ENCODE measurements at places on chromosomes 2 and 18. TPM values are rescaled to one million over a fixed set of nuclear protein-coding genes. Genes with fewer than 3 reads are reported as not detected.

The PROKR1 gene
- not detected for total RNA-seq

GRCh38 chr2:152094014-152094413 is 4.8 kb downstream of the CACNB4 start:
- H3K27me3 ChIP-seq, result peaks cover 22% of the 10 kb centered on the region
- H3K4me3 ChIP-seq, result no peak overlapping the region
- no peak overlapping the region for H3K27ac ChIP-seq
- no peak for DNase-seq
- H3K36me3 ChIP-seq, result no peaks in the 10 kb centered on the region

- no peak for DNase-seq
- no peak overlapping the region for H3K27ac ChIP-seq
- peaks cover 7% of the 10 kb centered on the region for H3K36me3 ChIP-seq
- H3K4me3 ChIP-seq, result no peak overlapping the region
- H3K27me3 ChIP-seq, result no peaks in the 10 kb centered on the region
- H3K4me1 ChIP-seq, result no peaks in the 10 kb centered on the region
Measured at GRCh38 chr2:127153691-127154158, 46.8 kb upstream of the BIN1 start.

DNA sequence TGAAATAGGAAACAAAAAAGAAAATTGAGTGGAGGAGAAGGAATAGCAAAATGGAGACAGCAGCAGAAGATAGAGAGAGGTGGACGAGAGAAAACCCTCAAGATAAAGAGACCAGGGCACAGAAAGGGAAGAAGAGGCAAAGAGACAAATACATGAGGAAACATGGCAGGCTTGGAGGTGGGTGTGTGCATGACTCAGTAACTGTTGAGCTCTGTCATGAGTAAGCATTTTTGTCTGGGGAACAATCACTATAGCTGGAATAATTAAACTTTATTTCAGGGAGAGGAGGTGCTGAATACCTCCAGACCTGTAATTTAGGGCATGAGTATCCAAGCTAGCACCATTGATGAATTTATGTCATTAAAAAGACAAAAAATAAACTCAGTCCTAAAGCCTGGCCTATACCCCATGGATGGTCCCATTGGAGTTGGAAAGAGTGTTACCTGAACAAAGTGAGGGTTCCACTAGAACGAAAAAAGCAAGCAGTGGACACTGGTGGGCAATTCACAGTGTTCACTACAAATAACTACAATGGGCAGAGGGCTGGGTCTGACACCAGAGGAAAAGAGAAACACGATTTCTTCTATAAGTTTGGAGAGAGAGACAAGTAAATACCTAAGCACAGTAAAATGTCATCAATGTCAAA is 145.5 kb downstream of the ADCYAP1 start:
- H3K36me3 ChIP-seq, result no peaks in the 10 kb centered on the region
- H3K4me1 ChIP-seq, result no peaks in the 10 kb centered on the region
- H3K27me3 ChIP-seq, result no peaks in the 10 kb centered on the region
- H3K27ac ChIP-seq, result no peak overlapping the region

GRCh38 chr18:59502274-59503175 is 143.5 kb upstream of the LMAN1 start:
- no peak overlapping the region for H3K4me3 ChIP-seq
- H3K27me3 ChIP-seq, result peaks cover 13% of the 10 kb centered on the region
- no peaks in the 10 kb centered on the region for H3K4me1 ChIP-seq
- no peak overlapping the region for H3K27ac ChIP-seq

DNA sequence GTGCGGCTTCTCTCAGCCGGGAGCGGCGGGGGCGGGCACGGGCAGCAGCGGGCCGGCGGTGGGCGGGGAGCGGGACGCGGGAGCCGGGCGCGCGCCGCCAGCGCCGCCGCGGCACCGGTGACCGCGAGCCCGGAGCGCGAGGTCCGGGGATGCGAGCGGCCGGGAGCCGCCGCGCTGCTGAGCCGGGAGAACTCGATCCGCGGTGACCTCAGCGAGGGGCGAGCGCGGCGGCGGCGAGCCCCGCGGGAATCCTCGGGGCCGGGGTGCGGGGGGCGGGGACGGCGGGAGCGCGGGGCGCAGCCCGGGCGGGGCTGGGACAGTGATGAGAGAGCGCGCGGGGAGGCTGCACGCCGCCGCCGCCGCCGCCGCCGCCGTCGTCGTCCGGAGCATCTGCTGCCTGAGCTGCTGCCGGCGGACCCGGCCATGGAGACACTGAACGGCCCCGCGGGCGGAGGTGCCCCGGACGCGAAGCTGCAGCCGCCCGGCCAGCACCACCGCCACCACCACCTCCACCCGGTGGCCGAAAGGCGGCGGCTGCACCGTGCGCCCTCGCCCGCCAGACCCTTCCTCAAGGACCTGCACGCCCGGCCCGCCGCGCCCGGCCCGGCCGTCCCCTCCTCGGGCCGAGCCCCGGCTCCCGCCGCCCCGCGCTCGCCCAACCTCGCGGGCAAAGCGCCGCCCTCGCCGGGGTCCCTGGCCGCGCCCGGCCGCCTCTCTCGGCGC is at the start of gene MTCL1:
MTCL1 (plus strand) TSS at position 319 of the 723 bp plus-strand sequence; CDS start at position 424, 105 bp downstream.
- peak within 1 kb of the TSS; percentile 91 for H3K4me3 ChIP-seq
- H3K27me3 ChIP-seq, result peaks cover 30% of the 10 kb centered on the region
- peak within 1 kb of the TSS; percentile 28 for H3K27ac ChIP-seq
- peaks cover 21% of the 10 kb centered on the region for H3K4me1 ChIP-seq

The ARMC9 gene
- total RNA-seq, result 1.7 TPM

DNA sequence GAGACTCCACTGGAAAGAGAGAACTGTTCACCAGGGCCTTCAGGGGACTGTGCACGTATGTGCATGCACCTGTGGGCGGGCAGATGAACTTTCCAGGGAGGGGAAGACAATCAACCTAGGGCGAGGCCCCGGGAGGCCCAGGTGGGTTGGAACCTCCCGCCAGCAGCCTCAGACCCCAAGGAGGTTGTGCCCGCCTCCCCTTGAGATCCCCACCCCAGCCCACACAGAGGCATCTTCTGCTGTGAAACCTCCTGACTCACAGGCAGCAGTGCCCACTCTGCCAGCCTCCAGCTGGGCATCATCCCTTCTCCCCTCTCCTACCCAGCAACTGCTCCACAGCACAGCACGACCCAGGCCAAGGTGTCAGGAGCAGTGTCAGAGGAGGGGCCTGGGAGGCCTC is 54.4 kb downstream of the FAM178B start:
- H3K27ac ChIP-seq, result no peak overlapping the region
- H3K4me3 ChIP-seq, result no peak overlapping the region
- no peak for DNase-seq
- no peaks in the 10 kb centered on the region for H3K4me1 ChIP-seq
- H3K36me3 ChIP-seq, result no peaks in the 10 kb centered on the region

GRCh38 chr18:3526421-3527354 is 76.7 kb downstream of the TGIF1 start:
- peak overlapping the region; percentile 66 for H3K4me3 ChIP-seq
- peak overlapping the region; percentile 85 for H3K27ac ChIP-seq
- no peaks in the 10 kb centered on the region for H3K36me3 ChIP-seq
- no peaks in the 10 kb centered on the region for H3K27me3 ChIP-seq
- DNase-seq, result no peak

DNA sequence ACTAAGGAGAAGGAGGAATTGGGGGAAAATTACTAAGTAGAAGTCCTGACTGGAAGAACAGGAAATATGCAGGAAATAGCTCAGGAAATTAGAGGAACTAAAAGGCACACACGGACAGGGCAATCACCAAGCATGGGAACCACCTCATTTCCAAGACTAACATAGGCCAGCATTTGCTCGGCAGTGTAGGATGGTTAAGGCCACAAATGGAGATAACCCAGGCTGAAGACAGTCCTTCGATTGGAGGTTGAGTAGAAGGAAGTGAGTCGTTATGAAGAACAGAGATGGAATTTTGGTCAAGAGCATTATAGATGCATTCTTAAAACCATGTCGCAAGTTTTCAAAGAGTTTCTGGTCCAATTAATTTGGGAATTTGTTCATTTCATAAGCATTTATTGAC is 401.4 kb downstream of the ALK start:
- no peak overlapping the region for H3K27ac ChIP-seq
- H3K4me1 ChIP-seq, result peaks cover 6% of the 10 kb centered on the region
- DNase-seq, result no peak
- no peak overlapping the region for H3K4me3 ChIP-seq

DNA sequence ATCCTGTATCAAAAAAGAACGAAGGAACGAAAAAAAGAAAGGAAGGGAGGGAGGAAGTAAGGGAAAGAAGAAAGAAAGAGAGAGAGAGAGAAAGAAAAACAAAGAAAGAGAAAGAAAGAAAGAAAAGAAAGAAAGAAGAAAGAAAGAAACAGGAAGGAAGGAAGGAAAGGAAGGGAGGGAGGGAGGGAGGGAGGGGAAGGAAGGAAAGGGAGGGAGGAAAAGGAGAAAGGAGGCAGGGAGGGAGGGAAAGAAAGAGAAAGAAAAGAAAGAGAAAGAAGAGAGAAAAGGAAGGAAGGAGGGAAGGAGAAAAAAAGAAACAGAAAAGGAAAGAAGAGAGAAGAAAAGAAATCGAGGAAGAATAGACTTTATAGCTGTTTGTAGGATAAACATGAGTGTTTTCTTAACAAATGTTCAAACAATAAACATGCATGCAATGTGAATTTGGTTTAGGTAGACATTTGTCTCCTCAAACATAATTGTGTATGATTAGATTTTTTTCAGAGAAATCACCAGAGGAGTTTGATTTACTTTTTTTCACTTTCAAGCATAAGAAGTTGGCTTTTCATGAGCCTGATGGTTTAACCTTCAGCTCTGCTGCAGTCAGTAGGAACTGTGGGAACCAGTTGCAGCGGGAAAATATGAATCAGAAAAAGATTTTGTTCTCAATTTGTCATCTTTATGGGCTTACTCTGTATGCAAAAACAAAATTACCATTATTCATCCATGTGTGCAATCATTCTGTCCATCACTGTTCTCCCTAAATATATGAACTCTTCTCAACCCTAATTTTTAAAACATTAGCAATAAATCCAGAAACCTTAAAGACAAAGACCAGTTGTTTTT is 71.6 kb downstream of the PRKRA start:
- H3K4me3 ChIP-seq, result no peak overlapping the region
- no peak overlapping the region for H3K27ac ChIP-seq
- H3K4me1 ChIP-seq, result no peaks in the 10 kb centered on the region
- H3K36me3 ChIP-seq, result no peaks in the 10 kb centered on the region
- no peak for DNase-seq

DNA sequence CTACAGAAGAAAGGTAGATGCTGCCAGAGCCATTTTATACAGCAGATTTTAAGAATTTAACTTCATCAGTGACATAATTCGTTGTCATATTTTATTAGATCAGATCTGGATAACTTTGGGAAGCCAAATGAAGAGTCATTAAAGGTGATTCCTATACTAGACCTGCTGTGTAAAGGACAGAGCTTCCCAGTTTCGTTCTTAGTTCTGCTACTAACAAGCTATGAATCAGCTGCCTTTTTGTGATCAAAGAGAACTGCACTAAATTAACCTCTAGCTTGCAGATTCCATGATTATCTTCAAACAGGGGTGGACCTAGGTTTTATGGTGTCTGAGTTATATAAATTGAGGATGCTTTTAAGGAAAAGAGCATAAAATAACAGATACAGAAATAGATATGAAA is 926.5 kb upstream of the ACVR2A start:
- H3K4me3 ChIP-seq, result no peak overlapping the region
- H3K27me3 ChIP-seq, result no peaks in the 10 kb centered on the region
- no peaks in the 10 kb centered on the region for H3K36me3 ChIP-seq
- no peaks in the 10 kb centered on the region for H3K4me1 ChIP-seq

DNA sequence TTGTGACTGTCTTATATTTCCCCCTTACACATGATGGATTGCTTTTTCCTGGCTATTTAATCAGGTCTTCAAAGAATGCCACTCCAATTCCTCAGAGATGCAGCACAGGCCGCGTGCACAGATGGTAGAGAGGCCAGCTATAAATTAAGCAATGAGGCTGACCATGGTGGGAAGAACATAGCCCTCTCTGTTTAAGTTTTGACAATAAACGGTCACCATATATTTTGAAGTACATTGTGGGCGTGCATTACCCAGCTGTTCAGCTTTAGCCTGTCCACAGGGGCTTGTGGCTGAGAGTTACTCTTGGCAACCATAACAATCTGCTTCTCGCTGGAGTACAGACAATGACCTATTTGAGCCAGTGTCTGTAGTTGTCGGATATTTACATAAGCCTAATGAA is 730.8 kb downstream of the DCC start:
- H3K36me3 ChIP-seq, result peaks cover 6% of the 10 kb centered on the region
- H3K27me3 ChIP-seq, result no peaks in the 10 kb centered on the region
- DNase-seq, result no peak
- no peak overlapping the region for H3K4me3 ChIP-seq
- no peaks in the 10 kb centered on the region for H3K4me1 ChIP-seq

DNA sequence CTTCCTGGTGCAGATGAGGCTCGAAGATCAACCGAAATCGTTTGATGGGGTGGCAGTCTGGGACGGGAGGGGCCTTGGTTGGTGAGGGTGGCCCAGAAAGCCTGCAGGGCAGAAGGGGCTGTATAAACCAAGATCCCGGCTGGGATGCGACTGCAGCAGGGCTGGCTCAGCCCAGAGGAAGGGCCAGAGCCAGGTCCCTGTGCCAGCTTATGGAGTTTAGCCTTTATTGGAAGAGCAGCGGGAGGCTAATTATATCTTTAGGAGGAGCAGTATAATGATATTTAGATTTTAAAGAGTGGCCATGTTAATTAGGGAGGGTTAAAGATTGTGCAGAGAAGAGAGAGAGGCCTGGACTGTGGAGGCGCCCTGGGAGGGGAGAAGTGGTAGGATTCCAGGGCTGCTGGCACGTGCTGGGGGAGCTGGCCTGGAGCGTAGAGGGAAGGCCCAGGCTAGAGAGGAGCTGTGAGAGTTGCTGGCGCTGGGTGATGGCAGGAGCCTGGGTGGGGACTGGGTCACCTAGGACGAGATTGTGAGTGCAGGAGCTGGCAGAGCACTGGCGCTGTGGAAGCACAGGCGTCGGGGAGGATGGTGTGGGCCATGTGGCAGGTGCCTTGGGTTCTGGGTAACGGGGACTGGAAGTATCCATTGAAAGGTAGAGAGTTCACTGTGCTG is 25.1 kb downstream of the TRAF3IP1 start:
- H3K4me1 ChIP-seq, result no peaks in the 10 kb centered on the region
- H3K27me3 ChIP-seq, result no peaks in the 10 kb centered on the region
- no peak for DNase-seq

DNA sequence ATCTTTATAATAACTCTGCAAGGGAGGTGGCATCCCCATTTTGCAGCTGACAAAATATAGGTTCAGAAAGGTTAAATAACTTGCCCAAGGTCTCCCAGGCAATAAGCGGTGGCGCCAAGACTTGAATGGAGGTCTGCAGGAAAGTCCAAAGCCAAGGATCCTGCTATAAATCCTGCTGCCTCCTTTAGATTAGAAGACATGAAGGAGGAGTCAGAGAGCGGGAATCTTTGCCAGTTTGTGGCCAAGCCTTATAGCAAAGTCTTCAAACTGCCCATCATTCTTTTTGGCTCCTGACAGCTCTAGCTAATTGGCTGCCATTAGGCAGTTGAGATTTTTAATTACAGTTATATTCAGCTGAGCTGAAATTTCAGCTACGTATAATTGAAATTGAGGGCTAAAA is 114.3 kb downstream of the C1D start:
- H3K27me3 ChIP-seq, result peaks cover 42% of the 10 kb centered on the region
- no peaks in the 10 kb centered on the region for H3K36me3 ChIP-seq
- no peak for DNase-seq
- H3K27ac ChIP-seq, result no peak overlapping the region

GRCh38 chr2:85175369-85176299 is 42.4 kb downstream of the TCF7L1 start:
- no peaks in the 10 kb centered on the region for H3K36me3 ChIP-seq
- H3K27me3 ChIP-seq, result peaks cover 5% of the 10 kb centered on the region
- H3K4me1 ChIP-seq, result no peaks in the 10 kb centered on the region
- no peak overlapping the region for H3K27ac ChIP-seq
- H3K4me3 ChIP-seq, result no peak overlapping the region
- DNase-seq, result no peak
